ENCODE measurements at places on chromosomes 1 and 21.

- DNase-seq = no peak
Measured at GRCh38 chr21:28442624-28443023, 550.1 kb downstream of the LTN1 start.

- DNase-seq = no peak
Measured at GRCh38 chr1:159120317-159120716, 43.8 kb upstream of the AIM2 start.

DNA sequence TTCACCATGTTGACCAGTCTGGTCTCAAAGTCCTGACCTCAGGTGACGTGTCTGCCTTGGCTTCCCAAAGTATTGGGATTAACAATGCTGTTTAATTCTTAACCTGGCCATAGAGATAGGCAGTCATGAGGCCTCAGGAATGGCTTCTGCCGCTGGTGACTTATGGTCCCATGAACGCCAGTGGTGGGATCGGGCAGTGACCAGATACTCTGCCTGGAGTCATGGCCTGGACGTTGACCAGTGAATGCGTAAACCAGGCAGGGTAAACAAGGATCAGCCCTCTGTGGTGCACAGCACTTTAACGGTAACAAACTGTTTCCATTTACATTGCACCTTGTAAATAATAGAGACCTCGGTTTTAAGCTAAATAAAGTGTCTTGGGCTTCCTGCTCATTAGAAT is 23.0 kb downstream of the MTARC1 start:
- no peak for DNase-seq

DNA sequence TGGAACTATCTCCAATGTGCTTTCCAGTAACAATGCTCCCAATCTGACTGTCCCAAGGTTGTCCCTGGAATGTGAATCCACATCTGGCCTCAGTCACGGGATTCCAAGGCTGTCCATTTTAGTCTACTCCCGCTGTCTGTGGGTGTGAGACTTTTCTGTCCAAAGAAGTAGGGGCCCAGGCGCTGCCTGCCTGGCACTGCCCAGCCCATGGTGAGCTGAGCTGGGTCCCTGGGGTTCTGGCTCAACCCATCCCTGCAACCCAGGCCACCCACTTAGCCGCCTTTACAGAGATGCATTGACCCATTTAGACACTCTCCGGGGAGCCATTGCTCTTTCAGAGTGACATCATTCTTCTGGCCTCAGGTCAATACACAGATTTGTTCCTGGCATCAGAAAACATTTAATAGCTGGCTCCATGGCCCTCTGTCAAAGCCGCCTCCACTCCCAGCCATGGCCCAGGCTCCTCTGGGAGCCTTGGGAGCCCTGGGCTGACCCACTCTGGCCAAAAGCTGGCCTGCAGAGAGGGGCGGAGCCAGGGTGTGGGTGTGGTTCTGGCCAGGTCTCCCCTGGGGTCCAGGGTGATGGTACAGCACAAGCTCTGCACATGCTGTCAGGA is 47.2 kb upstream of the PAX7 start:
- no peak for DNase-seq

DNA sequence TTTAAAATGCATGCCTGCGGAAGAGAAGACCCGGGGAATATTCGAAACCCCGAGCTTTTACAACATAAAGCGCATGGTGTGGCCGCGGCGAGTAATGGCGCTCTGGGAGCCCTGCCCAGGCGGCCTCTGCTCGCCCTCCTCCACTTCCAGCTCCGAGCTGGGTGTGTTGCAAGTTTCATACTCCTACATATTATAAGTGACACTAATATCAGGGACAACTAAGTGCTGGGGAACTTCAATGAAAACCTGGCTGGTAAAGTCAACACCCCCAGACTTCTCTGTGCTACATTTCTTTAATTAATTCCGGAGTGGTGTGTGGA is 11.8 kb downstream of the SIM2 start:
- DNase-seq = no peak

DNA sequence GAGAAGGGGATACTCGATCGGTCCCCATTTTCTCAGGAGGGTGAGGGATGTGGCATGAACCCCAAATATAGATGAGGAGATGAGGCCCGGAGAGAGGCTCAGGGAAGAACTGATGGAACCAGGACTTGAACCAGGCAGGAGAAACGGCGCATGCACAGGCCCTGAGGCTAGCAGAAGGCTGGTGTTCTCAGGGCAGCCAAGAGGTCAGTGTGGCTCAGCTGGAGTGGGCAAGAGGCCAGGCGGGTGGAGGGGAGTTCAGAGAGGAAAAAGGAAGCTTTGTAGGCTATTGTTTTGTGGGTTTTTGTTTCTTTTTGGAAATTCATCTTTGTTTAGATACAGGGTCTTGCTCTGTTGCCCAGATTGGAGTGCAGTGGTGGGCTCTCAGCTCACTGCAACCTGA is 122.0 kb downstream of the LACTBL1 start:
- no peak for DNase-seq

- no peak for DNase-seq
Measured at GRCh38 chr1:88134983-88135921, 548.8 kb upstream of the PKN2 start.

GRCh38 chr1:35809114-35810095 is 1.6 kb downstream of the AGO4 start:
- DNase-seq = no peak

- no peak for DNase-seq
Measured at GRCh38 chr1:108817811-108818210, 39.1 kb downstream of the AKNAD1 start.

- no peak for DNase-seq
Measured at GRCh38 chr1:201676197-201676596, 137.3 kb downstream of the NAV1 start.

GRCh38 chr21:45073301-45074047 is 906 bp upstream of the ADARB1 start:
- DNase-seq = no peak

GRCh38 chr1:113857776-113858175 is 13.7 kb downstream of the PTPN22 start:
- no peak for DNase-seq

DNA sequence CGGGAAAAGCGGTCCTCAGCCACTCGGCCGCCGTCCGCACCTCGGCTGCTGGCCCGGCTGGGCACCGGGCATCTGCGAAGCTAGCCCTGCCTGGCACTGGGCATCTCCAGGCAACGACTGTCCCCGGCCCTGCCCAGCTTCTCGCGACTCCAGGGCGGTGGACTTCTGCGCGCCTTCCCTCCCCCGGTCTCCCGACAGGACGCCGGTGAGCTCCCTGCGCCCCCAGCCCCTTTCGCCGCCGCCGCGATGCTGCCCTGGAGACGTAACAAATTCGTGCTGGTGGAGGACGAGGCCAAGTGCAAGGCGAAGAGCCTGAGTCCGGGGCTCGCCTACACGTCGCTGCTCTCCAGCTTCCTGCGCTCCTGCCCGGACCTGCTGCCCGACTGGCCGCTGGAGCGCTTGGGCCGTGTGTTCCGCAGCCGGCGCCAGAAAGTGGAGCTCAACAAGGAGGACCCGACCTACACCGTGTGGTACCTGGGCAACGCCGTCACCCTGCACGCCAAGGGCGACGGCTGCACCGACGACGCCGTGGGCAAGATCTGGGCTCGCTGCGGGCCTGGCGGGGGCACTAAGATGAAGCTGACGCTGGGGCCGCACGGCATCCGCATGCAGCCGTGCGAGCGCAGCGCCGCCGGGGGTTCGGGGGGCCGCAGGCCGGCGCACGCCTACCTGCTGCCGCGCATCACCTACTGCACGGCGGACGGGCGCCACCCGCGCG is 514 bp downstream of the FAM43B start:
- no peak for DNase-seq

GRCh38 chr1:227120826-227121225 is 180.7 kb downstream of the COQ8A start:
- DNase-seq = no peak

DNA sequence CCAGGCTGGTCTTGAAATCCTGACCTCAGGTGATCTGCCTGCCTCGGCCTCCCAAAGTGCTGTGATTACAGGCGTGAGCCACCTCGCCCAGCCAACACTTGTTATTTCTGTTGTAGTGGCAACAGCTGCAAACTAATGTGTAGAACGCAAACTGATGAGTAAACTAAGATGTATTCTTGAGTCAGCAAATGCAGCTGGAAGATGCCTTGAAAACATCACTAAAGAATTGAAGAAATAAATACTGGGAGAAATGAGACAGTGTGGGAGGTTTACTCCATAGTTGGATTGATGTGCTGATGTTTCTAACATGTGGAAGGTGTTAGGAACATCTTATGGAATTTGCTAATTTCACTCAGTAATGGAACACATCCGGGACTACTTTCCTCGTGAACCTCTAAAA is 61.3 kb upstream of the KCNE2 start:
- DNase-seq = no peak

GRCh38 chr1:210233495-210234328 is 1.1 kb downstream of the SERTAD4 start:
- no peak for DNase-seq

- DNase-seq = no peak
Measured at GRCh38 chr1:2047749-2048729, 2.2 kb upstream of the PRKCZ start.

- peak; percentile 79 for DNase-seq
Measured at GRCh38 chr1:202315576-202316168, 26.1 kb downstream of the UBE2T start.

DNA sequence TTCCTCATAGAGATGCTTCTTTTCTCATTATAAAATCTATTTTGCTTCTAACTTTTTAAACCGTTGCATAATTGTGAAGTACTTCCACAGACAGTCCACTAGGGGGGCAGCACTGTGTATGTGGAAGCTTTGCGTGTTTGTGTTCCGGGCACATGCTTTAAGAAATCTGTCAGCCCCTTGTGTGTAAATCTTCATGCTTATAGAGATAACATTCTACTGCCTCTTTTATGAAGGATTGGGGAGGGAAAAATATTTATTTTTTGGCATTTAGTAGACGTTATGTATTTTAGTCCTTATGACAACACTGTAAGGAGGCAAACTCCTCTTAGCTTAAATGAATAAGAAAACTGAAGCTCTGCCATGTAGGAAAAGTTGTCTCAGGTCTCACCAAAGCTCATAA is 157.3 kb upstream of the PTGFR start:
- no peak for DNase-seq

DNA sequence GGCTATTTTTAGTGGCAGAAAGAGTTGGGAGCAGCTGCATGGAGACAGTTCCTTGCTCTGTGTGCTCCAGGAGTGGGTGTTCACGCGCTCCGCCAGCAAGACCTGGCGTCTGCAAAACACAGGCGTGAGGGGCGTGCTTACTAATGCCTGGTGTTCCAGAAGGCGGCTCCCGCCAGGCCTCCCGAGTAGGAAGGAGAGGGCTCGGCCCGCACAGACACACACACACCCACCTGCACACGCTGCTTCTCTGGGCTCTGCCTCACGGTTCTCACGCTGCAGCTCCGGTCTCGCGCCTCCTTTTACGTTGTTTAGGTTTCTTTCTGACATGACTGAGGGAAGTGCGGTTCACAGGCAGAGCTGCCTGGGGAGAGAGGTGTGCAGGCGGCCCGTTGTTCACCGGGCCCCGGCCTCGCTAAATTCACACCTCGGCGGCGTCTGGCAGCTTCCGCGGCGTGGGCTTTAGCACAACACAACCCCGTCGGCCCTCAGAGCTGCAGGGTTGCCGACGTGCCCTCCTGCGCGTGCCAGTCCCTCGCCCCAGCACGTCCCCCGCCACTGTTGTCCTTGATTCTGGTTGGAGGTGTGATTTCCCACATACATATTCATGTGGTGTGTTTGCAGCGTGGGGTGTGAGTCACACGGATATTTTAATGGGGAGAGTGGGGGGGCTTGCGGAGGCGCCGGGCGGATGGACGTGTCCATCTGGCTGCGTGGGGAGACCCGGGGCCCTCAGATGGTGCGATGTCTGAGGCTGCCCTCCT is 77.0 kb downstream of the SKI start:
- no peak for DNase-seq

DNA sequence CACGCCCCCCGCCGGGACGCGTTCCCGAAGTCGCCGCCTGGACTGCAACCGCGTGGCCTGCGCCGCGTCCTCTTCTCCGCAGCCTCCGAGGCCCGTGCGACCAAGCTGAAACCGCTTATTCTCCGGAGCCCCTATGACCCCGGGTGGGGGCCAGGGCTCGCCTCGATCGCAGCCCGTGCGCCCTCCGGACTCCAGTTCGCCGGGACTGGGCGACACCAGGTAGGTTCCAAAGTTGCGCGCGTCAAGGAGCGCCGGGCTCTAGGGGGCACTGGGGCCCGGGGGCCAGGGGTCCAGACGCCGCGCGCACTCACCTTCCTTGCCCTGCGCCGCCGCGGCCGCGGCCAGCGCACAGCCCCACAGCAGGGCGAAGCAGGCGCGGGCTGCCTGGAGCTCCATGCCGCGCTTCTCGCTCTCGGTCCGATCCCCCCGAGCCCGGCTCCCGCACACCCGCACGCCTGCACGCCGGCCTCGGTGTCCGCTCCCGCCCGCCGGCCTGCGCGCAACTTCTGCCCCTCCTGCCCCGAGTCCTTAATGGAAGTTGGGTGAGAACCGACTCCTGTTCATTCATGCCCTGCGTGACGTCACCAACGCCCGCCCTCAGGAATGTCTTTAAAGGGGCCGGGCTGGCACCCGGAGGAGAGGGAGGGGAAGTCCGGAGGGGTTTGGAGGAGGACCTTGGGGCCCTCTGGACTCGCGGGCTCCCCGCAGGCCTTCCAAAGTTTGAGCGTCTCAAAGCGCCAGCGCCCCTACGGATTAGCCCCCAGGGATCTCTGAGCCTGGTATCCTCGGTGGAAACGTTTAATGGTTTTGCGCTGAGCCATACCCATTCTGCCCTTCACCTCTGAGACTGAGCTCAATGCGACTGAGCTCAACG is at the start of gene EPHA2:
Gene EPHA2, minus strand, starts transcription at position 533 of the 874 bp plus-strand sequence. Its CDS starts 137 bp downstream, at position 396.
- DNase-seq = peak; percentile 91

GRCh38 chr1:115495625-115496024 is 146.1 kb upstream of the VANGL1 start:
- no peak for DNase-seq

DNA sequence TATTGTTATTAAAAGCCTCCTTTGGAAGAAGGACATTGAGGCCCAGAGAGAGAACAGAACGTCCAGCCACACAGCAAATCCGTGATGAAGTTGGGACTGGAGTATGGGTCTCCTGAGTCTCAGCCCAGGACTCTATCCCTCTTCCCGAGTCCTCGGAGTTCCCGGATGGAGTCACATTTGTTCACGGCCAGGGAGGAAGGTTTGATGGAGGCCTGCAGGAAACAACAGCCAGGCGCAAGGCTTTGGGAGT is 357 bp upstream of the TXLNA start:
- no peak for DNase-seq

- DNase-seq = peak; percentile 42
Measured at GRCh38 chr1:153353226-153353947, 4.3 kb upstream of the S100A9 start.

DNA sequence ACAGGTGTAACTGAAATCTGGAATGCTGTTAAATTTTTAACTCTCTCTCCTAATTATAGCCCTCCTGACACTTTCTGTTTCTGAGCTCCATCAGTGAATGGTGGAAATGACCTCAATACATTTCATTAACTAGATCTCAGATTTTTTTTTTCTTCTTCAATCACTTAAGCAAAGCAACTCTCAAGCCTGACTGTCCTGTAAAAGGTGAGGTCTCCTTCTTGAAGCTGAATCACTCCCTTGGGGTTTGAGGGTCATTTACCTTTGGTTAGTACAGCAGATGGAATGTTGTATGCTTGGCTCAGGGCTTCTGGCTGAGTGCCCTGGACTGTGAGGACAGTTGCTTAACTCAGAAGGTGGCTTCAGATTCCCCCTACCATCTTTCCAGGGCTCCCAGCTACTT is 518.7 kb downstream of the PTPRC start:
- no peak for DNase-seq

All from type B pancreatic cell (in vitro differentiated cells).